Mesothelial cell of epicardium (in vitro differentiated cells): ENCODE measurements at places on chromosomes 11 and 22.

- H3K4me1 ChIP-seq, result peaks cover 4% of the 10 kb centered on the region
- H3K27me3 ChIP-seq, result no peaks in the 10 kb centered on the region
- no peaks in the 10 kb centered on the region for H3K36me3 ChIP-seq
Measured at GRCh38 chr22:36536717-36537116, 7.8 kb upstream of the EIF3D start.

GRCh38 chr11:19526119-19526518 lies 186.5 kb upstream of the NAV2 start:
- H3K4me3 ChIP-seq, result no peak overlapping the region
- no peaks in the 10 kb centered on the region for H3K36me3 ChIP-seq
- peaks cover 14% of the 10 kb centered on the region for H3K4me1 ChIP-seq
- H3K27ac ChIP-seq, result no peak overlapping the region
- no peaks in the 10 kb centered on the region for H3K27me3 ChIP-seq

GRCh38 chr22:50576070-50576469 lies 2.2 kb downstream of the CPT1B start:
- no peak overlapping the region for H3K27ac ChIP-seq
- peaks cover 8% of the 10 kb centered on the region for H3K36me3 ChIP-seq
- DNase-seq, result no peak
- H3K4me3 ChIP-seq, result no peak overlapping the region
- no peaks in the 10 kb centered on the region for H3K4me1 ChIP-seq

- peaks cover 50% of the 10 kb centered on the region for H3K4me1 ChIP-seq
- no peak overlapping the region for H3K27ac ChIP-seq
- H3K4me3 ChIP-seq, result no peak overlapping the region
- DNase-seq, result no peak
- no peaks in the 10 kb centered on the region for H3K27me3 ChIP-seq
Measured at GRCh38 chr22:17924735-17925364, 99.5 kb downstream of the MICAL3 start.

DNA sequence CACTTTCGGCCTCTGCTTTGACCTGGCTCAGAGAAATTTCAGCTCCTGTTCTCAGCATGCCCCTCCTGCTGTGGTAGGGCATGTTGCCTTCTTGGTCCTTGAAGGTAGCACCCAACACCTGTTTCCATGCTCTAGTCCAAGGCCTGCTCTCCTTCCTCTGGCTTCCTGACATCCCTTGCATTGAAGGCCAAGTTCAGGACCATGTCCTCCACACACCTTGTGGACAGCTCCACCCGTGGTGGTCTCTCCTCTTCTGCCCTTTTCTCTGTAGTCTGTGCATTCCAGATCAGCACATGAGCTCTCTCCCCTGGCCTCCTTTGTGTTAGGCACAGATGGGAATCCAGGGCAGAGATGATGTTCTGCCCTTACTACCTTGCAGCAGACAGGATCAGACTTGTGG lies 225.3 kb downstream of the ADAMTS15 start:
- peaks cover 46% of the 10 kb centered on the region for H3K4me1 ChIP-seq
- H3K27ac ChIP-seq, result no peak overlapping the region
- H3K36me3 ChIP-seq, result peaks cover 8% of the 10 kb centered on the region
- no peak for DNase-seq
- H3K4me3 ChIP-seq, result no peak overlapping the region

DNA sequence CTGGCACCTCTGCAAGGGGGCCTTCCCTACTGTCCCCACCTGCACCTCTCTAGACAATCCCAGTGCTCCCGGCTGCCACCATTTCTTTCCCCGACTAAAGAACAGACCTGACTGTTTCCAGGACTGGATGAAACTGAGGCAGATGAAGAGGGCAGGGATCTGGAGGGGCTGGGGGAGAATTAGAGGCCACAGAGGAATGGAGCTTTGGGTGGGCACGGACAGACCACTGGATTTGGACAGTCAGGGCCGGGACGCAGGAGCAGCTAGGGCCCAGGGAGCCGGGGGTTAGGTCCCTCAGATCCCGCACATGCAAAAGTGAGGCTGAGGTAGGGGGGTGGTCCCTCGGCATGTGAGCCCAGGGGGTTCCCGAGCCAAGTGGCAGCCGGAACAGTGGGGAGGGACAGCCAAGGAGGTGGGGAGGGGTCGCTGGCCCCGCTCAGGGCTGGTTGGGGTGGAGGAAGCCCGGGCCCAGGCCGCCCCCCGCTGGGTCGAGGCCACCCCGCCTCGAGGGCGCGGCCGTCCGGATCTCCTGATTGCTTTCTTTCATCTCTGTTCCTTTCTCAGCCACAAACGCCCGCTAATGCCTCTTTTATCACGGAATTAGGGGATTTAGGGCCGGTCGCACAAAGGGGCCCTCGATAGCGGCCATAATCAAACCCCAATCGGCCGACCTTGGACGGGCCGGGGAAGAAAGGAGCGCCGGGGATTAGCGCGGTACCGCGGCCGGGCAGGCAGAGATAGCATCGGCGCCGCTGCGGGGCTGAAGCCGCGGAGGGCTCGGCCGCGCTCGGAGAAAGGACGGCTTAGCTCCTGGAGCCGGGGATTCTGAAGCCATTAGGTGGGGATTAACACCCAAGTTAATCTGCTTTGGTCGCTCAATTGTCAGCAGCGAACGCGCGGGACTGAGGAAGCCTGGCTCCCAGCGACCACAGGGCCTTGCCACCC lies 9.3 kb downstream of the SLC25A1 start:
- peak overlapping the region; percentile 49 for H3K4me3 ChIP-seq
- DNase-seq, result no peak
- peaks cover 31% of the 10 kb centered on the region for H3K4me1 ChIP-seq
- no peak overlapping the region for H3K27ac ChIP-seq
- no peaks in the 10 kb centered on the region for H3K36me3 ChIP-seq

GRCh38 chr11:89458716-89459115 lies 32.5 kb downstream of the NOX4 start:
- peaks cover 19% of the 10 kb centered on the region for H3K4me1 ChIP-seq
- DNase-seq, result no peak
- no peak overlapping the region for H3K27ac ChIP-seq
- no peaks in the 10 kb centered on the region for H3K27me3 ChIP-seq

DNA sequence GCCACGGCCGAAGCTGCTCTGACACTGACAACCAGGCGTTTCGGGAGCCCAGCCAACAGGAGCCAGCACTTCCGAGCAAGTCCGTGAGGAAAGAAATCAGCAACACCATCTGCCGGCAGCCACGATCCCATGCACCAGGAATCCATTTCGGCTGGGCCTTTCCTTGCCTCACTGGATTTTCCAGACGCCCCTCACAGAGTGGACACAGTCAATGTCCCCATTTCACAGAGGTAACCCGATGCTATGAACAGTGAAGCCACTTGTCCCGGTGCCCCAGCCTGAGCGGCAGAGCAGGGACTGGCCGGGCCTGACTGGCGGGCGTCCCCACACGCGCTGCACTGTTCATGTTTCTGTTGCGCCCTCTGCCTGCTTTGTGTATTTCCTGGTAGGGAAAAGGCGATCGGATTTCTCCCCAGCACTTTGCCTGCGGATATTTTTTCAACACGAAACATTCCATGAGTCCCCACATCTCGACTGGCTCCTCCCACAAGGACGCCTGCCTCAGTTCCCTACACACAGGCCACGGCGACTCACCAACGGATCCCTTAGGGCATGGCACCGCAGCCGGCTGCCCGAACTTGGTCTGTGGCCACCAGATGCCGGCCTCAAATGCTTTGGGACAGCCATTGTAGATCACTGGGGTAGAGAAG lies 55.3 kb downstream of the TRMU start:
- H3K4me3 ChIP-seq, result peak overlapping the region; percentile 49
- H3K4me1 ChIP-seq, result peaks cover 10% of the 10 kb centered on the region
- H3K27me3 ChIP-seq, result no peaks in the 10 kb centered on the region
- no peak for DNase-seq

- peaks cover 24% of the 10 kb centered on the region for H3K36me3 ChIP-seq
- H3K4me1 ChIP-seq, result peaks cover 15% of the 10 kb centered on the region
- H3K27me3 ChIP-seq, result no peaks in the 10 kb centered on the region
- no peak for DNase-seq
Measured at GRCh38 chr11:57675176-57675941, 7.4 kb downstream of the ZDHHC5 start.

- DNase-seq, result no peak
- H3K4me3 ChIP-seq, result no peak overlapping the region
- peaks cover 10% of the 10 kb centered on the region for H3K4me1 ChIP-seq
- H3K27me3 ChIP-seq, result peaks cover 4% of the 10 kb centered on the region
Measured at GRCh38 chr11:35387111-35387982, 32.0 kb downstream of the SLC1A2 start.

DNA sequence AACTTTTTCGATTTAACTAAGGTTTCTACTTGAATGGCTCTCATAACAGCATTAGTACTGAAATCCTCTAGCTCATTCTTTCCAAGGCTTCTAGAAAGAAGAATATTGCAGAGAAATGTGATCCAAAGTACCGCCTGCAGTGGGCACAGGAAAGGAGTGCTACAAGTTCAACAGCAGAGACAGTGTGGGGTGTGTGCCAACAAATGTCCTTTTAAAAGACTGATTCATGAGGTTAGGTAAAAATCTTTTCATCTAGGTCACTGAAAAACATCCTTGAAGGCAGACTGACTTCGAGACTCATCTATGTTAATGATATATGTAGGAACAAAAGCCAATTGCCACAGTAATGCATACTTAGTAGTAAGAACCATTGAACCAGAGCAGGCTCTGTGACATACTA lies 349.1 kb upstream of the PITPNB start:
- H3K27me3 ChIP-seq, result no peaks in the 10 kb centered on the region
- H3K4me3 ChIP-seq, result no peak overlapping the region
- H3K27ac ChIP-seq, result peak overlapping the region; percentile 1
- DNase-seq, result no peak
- H3K36me3 ChIP-seq, result peaks cover 14% of the 10 kb centered on the region

GRCh38 chr11:2794968-2795322 lies 90.6 kb downstream of the CDKN1C start:
- peaks cover 22% of the 10 kb centered on the region for H3K4me1 ChIP-seq
- H3K4me3 ChIP-seq, result no peak overlapping the region
- no peaks in the 10 kb centered on the region for H3K27me3 ChIP-seq
- H3K36me3 ChIP-seq, result no peaks in the 10 kb centered on the region
- DNase-seq, result peak; percentile 18

- no peak overlapping the region for H3K4me3 ChIP-seq
- no peak for DNase-seq
- no peaks in the 10 kb centered on the region for H3K36me3 ChIP-seq
- H3K27me3 ChIP-seq, result peaks cover 37% of the 10 kb centered on the region
- H3K4me1 ChIP-seq, result peaks cover 48% of the 10 kb centered on the region
Measured at GRCh38 chr11:70070706-70071105, 7.4 kb upstream of the ANO1 start.

GRCh38 chr11:122715548-122716440 lies 60.3 kb downstream of the UBASH3B start:
- H3K27me3 ChIP-seq, result peaks cover 11% of the 10 kb centered on the region
- H3K4me3 ChIP-seq, result no peak overlapping the region
- H3K27ac ChIP-seq, result no peak overlapping the region

- DNase-seq, result peak; percentile 78
- peaks cover 70% of the 10 kb centered on the region for H3K27me3 ChIP-seq
- no peaks in the 10 kb centered on the region for H3K36me3 ChIP-seq
- peak overlapping the region; percentile 65 for H3K4me3 ChIP-seq
Measured at GRCh38 chr11:76207642-76208401, 1.5 kb upstream of the WNT11 start.

GRCh38 chr11:112661571-112661970 lies 299.6 kb upstream of the NCAM1 start:
- H3K27me3 ChIP-seq, result peaks cover 13% of the 10 kb centered on the region
- no peak overlapping the region for H3K27ac ChIP-seq
- no peak overlapping the region for H3K4me3 ChIP-seq
- peaks cover 2% of the 10 kb centered on the region for H3K4me1 ChIP-seq

GRCh38 chr11:109017489-109017888 lies 352.6 kb downstream of the DDX10 start:
- no peaks in the 10 kb centered on the region for H3K4me1 ChIP-seq
- no peak overlapping the region for H3K4me3 ChIP-seq
- H3K36me3 ChIP-seq, result no peaks in the 10 kb centered on the region
- H3K27ac ChIP-seq, result no peak overlapping the region
- DNase-seq, result no peak

DNA sequence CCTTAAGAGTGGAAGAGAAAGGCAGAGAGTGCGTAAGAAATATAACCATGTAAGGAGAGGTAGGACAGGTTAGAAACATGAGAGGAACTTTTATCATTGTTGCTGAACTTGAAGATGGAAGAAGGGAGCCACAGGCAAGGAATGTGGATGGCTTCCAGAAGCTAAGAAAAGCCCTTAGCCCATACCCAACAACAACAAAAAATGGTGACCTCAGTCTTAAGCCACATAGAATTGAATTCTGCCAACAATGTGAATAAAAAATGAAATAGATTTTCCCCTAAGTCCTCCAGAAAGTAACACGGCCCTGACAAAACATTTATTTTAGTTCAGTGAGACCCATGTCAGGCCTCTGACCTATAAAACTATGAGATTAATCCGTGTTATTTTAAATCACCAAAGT lies 767.3 kb downstream of the FAM181B start:
- H3K36me3 ChIP-seq, result no peaks in the 10 kb centered on the region
- H3K4me3 ChIP-seq, result no peak overlapping the region
- no peaks in the 10 kb centered on the region for H3K27me3 ChIP-seq
- no peak overlapping the region for H3K27ac ChIP-seq
- DNase-seq, result no peak
